MM.1S (cell line): ENCODE measurements at places on chromosomes 5 and 9.

DNA sequence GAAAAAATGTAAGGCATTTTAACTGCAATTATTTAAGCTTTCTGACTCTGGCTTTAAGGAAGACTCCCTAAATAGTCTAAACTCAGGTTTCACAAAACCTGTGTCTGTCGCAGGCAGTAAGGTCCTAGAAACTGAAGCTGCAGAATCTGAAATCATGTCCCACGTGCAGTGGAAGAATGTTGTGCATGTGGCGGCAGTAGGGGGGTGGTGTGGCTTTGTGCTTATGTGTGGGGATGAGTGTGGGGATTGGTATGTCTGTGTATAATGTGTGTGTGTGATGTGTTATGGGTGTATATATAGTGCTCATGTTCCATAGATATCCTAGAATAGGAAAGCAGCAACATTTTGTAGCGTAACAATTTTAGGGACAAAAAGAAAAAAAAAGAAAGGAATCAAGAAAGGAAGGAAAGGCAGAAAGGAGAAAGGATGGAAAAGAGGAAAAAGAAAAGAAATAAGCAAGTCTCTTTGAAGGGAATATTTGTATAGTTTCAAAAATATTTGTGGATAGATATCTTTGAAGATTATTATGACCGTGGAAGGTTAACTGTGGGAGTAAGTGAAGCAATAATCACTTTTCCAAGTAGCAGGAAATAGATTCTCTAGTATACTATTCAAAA, 6.6 kb downstream of the ANKDD1B start:
- DNase-seq, result no peak

DNA sequence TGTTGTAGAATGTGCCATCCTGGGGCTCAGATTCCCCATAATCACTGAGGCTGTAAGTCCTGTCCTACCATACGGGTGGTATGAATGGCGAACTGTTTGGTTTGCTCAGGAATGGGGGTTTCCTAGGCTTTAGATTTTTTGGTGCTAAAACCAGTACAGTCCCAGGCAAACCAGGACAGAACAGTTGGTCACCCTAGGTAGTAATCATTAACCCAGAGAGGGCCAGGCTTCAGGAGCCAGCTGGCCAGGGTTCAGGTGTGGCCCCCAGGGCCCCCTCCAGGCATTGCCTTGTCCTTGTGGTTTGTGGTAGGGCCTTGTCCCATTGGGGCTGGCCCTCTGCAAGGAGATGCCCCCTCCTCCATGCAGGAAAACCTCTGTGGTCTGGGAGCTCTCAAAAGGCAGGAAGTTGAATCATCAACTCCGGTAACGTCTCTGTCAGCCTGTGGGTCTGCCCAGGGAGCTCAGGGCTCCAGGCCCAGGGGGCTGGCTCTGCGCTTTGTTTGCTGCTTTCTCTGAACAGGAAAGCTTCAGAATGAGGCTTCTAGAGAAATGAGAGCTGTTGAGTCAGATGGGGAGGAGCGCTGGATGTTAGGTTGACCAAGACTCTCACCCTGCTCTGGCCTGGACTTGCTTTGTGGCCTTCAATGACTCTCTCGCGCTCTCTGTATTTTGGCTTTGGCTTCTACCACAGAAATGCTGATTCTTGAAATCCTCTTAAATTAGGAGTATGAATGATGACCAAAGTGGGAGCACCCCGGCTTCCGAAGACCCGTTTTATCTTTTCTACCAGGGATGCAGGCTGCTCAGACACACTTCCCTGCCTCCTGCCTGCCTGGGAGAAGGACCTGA, 22.2 kb upstream of the JADE2 start:
- DNase-seq, result peak; percentile 56

DNA sequence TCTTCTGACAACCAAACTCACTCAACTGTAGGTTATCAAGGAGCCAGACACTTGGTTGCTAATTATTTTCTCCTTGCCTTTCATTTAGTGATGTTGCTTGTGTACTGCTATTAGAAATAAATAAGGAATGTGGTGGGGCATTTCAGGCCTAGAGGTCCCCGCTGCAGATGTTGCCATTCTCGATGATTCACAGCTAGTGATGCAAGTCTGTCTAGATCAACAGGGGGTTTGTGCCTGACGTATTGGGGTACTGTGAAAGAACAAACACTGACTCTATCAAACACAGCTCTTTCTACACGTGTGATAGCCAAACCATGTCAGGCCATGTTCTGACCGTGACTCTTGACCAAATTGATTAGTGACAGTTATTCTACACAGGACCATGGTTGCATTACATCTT, 144.7 kb downstream of the OSTF1 start:
- DNase-seq, result no peak

- DNase-seq, result no peak
These were observed 39.3 kb downstream of the GLRA1 start for GRCh38 chr5:151885138-151885908.

GRCh38 chr5:61969755-61970154, 336.3 kb upstream of the KIF2A start:
- DNase-seq, result no peak

GRCh38 chr9:31119890-31120454, 1264.5 kb upstream of the ACO1 start:
- peak; percentile 43 for DNase-seq

- DNase-seq, result no peak
These were observed 60.3 kb downstream of the DUSP1 start for GRCh38 chr5:172710676-172711075.

- DNase-seq, result no peak
These were observed 292.6 kb downstream of the CETN3 start for GRCh38 chr5:90117005-90117404.

GRCh38 chr5:168601972-168602371, 22.8 kb upstream of the PANK3 start:
- DNase-seq, result no peak

DNA sequence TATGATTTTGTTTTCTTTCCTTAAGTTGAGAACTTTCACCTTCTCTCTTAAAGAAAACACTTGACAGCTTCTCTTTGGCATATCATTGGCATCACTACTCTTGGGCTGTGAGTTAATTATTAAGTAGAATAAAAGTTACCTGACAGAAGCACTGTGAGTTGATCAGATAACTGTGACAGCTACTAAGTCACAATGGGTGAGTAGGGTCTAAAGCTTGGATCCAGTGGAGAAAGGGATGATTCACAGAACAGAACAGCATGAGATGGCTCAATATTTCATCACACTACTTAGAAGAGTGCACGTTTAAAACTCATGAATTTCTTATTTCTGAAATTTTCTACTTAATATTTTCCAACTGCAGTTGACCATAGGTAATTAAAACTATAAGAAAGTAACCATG, 268.5 kb upstream of the NMUR2 start:
- DNase-seq, result no peak

DNA sequence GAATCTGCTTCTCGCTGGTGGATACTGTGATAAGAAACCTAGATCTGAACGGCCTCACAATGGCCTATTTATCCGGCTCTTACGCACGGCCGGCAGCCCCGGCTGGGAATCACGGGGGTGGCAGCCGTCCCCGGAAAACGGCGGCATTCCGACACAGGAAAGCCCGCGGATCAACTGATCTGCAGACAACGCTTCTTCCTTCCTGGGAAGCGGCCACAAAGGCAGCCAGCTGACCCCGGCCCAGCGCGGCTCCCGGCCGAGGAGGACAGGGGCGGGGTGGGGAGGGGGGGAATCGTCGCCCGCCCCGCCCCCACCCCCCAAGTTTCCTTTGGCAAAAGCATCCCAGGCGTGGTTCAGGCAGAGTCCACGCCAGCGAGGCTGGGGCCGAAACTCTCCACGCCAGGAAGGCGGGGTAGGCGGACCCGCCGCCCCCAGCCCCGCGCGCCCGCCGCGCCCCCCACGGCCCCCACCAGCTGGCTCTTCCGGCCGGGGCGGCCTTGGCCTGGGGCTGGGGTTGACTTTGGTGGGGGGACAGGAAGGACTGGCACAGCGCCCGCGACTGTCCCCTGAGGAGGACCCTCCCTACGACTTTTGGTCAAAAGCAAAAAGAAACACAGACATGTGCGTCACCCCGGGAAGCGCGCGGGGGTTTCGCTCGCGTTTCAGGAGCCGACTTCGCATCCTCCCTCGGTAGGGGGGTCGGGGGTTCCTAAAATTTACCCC, 247.7 kb upstream of the ANKRD55 start:
- DNase-seq, result no peak

DNA sequence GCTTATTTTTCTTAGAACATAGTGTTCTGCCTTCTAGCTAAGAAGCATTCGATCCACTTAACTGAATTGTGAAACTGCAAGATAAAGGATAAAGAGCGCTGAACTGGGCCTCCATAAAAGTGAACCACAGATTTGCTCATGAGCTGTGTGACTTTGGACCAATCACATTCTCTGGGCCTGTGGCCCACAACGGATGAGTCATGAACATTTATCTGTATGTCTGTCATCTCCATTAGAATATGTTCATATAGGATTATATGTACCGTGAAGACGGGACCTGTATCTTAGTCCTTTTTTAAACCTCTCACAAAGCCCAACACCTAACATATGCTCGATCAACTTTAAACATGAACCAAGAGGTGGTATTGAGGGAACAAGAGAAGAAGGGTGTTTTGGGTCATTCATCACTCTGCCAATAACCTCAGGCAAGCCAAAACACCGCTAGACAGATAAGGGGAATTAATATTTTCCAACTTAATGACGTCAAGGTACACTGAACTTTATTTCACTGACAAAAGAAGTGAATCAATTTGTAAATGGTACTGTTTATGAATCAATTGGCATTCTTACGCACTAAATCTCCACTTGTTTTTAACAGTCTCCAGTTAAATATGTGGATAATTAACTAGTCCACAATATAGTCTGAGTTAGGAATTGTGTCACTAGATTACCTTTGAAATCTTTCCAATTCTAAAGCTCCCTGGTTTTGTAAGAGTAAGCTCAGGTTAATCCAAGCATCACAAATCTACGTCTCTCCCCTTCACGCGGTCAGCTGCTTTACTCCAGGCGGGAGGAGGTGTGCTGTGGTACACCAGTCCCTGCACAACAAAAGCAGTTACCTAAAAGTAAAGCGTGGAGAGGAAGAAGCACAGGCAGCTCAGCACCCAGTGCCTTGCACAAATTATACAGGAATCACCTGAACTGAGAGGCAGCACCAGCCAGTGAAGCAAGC, 1.6 kb downstream of the TMEM245 start:
- DNase-seq, result no peak

GRCh38 chr5:43750809-43751208, 147.8 kb downstream of the NNT start:
- no peak for DNase-seq

GRCh38 chr5:96584712-96585111, 77.5 kb upstream of the CAST start:
- DNase-seq, result no peak

GRCh38 chr9:78004478-78005229, 27.0 kb downstream of the GNAQ start:
- DNase-seq, result no peak

GRCh38 chr5:151063142-151063989, 17.5 kb downstream of the TNIP1 start:
- no peak for DNase-seq

GRCh38 chr9:107612136-107612535, 122.6 kb upstream of the KLF4 start:
- no peak for DNase-seq

DNA sequence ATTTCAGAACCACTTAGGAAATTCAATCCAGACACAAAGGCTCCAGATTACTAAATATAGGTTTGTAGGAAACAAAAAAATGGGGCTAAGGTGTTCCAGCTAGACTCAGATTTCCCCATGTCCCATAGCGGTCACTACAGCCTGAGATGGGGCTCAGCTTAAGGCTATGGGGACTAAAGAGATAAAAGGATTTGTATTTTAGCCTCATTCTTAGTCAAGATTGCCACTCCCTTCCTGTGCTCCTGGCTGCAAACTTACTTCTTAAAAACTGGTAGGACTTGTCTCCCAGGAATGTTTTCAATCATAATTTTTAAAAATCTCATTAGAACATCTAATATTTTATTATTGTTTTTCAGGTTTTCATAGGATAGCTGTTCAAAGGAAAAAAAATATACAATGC, 253.8 kb upstream of the DAB2 start:
- DNase-seq, result no peak

- DNase-seq, result no peak
These were observed 26.9 kb downstream of the GOLM1 start for GRCh38 chr9:86072394-86072877.

GRCh38 chr9:17140418-17140817, 5.6 kb downstream of the CNTLN start:
- no peak for DNase-seq

GRCh38 chr5:171999877-172000276, 6.6 kb downstream of the FBXW11 start:
- DNase-seq, result no peak

- no peak for DNase-seq
These were observed 3.9 kb upstream of the TAL2 start for GRCh38 chr9:105658351-105658750.

- DNase-seq, result peak; percentile 59
These were observed 232.6 kb downstream of the EPB41L4A start for GRCh38 chr5:112186401-112186990.

DNA sequence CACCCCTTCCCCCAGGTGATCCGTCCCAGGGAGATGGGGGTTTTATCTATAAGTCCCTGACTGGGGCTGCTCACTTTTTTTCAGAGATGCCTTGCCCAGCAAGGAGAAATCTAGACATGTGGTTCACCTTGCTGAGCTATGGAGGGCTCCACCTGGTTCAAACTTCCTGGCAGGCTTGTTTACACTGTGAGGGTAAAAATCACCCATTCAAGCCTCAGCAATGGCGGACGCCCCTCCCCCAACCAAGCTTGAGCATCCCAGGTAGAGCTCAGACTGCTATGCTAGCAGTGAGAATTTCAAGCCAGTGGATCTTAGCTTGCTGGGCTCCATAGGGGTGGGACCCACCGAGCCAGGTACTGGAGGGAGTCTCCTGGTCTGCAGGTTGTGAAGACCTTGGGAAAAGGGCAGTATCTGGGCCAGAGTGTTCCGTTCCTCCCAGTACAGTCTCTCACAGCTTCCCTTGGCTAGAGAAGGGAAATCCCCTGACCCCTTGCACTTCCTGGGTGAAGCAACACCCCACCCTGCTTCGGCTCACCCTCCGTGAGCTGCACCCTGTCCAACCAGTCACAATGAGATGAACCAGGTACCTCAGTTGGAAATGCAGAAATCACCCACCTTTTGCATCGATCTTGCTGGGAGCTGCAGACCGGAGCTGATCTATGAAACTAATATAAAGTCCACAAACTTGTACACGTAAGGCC, 231.7 kb downstream of the CTNND2 start:
- DNase-seq, result no peak
